Tibial nerve (tissue), 4 donors: ENCODE measurements at places on chromosomes 12 and 14.

DNA sequence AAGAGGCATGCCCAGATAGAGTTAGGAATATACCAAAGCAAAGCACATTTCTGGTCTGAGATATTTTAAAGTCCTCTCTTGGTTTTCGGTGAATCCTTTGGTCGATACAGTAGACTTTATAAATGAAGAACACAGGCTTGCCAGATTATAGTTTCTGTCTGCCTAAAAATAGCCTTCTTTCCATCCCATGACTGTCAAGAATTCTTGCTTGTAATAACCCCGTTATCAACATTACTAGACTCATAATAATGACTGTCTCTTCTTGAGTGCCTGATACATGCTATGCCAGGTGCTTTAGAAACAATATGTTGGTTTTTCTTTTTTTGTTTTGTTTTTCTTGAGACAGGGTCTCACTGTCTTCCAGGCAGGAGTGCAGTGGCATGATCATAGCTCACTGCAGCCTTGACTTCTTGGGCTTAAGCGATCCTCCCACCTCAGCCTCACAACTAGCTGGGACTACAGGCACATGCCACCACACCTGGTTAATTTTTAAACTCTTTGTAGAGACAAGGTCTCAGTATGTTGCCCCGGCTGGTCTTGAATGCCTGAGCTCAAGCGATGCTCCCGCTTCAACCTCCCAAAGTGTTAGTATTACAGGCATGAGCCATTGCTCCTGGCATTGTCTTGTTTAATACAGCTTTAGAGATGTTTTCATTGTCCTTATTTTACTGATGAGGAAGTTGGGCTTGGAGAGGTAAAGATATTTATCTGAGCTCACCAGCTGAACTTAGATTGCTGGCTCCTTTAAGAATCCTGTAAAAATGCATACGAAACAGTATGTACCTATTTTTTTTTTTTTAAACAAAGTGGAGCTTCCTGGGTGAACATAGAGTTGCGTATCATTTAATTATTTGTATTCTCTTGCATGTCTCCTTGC, 30.4 kb downstream of the CHST11 start:
- no peak for DNase-seq

DNA sequence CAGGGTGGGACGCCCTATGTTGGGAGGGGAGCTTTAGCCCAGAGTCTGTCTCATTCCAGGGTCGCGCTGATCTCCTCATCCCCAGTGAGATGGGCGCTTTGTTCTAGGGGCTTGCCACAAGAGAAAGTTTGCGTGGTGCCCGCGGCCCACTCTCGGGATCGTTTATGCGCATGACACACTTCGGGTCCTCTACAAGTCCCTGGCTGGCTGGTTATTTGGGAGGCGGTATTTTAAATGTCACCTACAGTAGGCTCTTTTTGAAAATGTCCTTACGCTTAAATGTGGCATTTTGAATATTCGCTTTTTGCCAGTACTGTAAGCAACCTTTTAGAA, 541 bp downstream of the GOLT1B start:
- no peak for DNase-seq

DNA sequence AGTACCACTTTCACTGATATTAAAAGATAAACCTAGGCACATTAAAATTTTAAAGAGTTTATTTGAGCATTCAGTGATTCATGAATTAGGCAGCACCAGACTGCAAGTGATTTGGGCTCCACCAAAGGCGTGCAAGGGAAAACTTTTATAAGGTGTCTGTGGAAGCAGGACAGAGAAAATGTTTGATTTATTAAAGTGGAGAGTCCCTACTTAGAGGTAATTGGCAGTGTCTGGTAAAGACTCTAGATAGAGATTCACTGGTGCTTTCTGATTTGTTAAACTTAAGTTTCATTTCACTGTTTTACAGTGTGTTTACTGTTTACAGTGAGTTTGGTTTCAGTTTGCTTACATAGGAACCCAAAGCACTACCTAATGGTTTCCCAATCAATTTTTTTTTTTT, 72.8 kb downstream of the ANKS1B start:
- DNase-seq: no peak

GRCh38 chr12:115230606-115231005, 546.6 kb upstream of the TBX3 start:
- no peak for DNase-seq

DNA sequence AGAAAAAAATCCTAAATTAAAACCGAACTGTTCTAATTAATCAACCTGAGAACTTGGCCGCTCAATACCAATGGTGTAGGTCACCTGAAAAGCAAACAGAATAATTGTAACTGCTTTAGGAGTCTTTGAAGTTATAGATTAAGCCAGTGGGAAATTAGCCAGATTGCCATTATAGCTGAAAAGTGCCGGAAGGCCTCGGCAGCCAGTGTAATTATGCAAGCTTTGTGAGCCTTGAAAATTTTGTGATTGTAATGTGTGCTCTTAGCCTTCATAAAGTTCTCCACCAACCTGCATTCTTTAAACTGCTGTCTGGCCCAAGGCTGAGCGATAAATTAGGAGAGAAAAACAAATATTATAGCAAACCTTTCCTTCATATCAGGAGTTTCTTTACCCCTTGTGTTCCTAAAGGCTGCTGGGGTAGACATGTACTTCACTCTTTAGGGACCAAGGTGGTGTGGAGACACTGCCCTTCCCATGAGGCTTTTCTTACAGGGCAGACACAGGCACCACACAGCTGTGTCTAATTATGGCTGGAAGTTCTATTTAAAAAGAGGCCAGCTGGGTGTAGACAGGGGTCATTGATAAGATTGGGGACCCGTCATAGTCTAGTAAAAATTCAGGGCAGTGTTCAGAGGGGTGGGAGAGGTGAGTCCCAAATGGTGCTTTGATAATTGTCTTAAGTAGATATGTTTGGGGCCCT, 991.2 kb downstream of the FLRT2 start:
- DNase-seq: no peak

- DNase-seq: no peak
Observed at GRCh38 chr14:88327497-88327896, 4.4 kb upstream of the KCNK10 start.

DNA sequence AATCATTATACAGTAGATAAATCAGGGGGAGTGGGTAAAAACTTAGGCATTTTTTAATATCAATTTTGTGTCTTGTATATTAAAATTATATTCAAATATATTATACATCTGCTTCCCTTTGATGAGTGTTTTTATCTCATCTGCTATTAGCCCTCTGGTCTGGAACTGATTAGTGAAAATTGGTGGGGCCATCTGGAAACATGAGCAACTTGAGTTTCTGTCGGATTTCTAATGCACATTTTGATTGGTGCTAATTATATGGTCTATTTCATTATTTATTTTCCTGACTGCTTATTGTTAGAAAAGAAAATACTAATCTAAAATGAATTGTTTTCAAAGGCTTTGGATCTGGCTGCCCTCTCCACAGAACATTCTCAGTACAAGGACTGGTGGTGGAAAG, 28.2 kb downstream of the TTC8 start:
- DNase-seq: no peak

- DNase-seq: no peak
Observed at GRCh38 chr14:47262801-47263200, 412.6 kb downstream of the MDGA2 start.

- DNase-seq: no peak
Observed at GRCh38 chr12:39173726-39174125, 268.3 kb upstream of the CPNE8 start.

GRCh38 chr12:109581856-109582255, 8.3 kb downstream of the MVK start:
- DNase-seq: no peak

- DNase-seq: no peak
Observed at GRCh38 chr12:121516437-121517011, 64.3 kb downstream of the KDM2B start.

DNA sequence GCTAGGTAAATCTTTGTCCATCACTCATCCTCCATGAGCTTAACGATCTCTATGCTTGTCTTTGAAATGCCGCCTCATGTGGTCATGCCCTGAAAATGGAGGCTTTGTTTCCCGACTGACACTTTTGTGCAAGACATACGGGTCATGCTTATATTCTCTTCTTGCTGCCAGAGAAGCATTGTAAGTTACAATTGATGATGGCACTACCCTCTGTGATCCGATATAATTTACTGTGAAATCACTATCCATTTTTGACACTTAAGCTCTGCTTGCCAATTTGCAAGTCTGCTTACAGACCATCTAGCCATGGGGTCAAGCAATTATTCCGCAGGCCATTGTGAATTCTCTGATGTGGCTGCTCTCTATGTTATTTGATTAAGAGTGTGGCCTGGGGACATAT, 650.0 kb downstream of the FLRT2 start:
- no peak for DNase-seq

DNA sequence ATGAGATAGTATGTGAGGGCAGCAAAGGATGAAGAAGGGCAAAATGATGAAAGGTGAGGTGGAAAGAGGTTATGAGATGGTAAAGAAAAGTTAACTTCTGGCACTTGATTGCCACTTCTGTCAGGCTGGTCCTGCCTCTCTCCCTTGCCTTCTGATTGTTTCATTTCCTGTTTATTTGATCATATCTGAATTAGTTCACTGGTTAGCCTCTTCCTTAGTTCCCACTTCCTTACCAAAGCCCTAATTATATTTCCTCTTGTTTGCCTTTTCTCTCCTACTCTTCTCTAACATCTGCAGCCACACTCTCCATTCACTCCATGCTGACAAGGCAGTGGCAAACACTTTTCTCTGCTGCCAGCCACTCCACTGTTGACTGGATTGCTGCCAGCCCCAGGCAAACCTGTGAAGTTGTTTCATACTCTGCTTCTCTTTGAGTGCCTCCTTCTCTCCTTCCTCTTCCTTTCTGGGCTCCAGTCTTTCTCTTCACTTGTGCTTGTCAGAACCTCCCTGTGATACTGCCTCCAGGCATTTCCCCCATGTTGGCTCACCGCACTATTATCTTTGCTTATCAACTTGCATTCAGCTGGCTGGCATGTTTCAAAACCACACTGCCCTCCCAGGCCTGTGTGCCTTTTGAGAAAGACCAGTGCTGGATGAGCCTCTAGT, 8.1 kb downstream of the PNP start:
- DNase-seq: no peak

GRCh38 chr12:70664465-70664881, 27.2 kb upstream of the PTPRB start:
- DNase-seq: no peak

DNA sequence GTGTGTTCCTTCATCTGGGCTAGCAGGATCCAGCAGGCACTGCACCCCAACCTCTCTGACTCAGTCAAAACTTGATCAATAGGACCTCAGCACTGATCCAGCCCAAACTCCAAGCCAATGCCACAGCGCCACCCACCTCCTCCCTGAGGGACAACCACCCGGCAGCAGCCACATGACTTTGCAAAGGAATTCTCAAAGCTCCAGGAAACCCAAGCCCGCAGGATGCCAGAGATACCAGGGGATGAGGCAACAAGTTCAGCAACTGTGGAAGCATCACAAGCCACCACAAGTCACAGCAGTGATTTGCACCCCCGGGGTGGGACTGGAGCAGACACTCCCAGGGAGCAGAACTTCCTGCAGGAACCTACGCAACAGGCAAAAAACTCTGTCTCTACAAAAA, 37.3 kb downstream of the ACTN1 start:
- DNase-seq: no peak

DNA sequence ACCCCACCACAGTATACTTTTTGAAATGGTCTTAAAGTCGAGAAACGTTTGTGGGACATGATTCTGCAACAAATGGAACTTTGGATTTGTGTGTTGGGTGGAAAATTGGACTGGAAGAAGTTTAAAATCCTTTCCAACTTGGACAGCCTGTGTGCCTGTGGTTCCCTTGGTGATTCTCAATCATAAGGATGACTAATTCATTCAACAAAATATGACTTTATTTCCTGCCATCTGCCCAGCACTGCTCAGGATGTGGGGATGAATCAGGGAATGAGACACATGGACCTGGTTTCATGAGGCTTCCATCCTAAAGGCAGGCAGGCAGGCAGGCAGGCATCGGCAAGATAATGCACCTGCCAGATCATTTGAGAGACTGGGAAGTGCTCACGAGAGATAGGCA, 57.3 kb upstream of the TMEM132D start:
- no peak for DNase-seq

DNA sequence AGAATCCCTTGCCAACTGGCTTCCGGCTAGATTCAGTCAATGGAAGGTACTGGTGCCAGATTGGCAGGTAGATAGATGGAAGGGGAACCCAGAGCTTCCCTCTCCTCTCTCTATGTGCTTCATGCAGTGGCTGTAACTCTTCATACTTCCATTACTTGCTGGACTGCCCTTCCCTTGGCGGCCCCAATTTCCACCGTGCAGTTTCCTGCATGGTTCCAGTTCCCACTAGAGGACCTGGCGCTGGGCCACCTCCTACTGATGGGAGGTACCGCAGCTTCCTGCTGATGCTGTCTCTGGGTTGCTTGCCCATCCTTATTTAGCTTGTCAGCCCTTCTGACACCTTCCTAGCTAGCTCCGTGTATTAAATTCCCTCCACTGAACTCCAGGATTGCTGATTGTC, 226.4 kb downstream of the ANO2 start:
- DNase-seq: no peak

DNA sequence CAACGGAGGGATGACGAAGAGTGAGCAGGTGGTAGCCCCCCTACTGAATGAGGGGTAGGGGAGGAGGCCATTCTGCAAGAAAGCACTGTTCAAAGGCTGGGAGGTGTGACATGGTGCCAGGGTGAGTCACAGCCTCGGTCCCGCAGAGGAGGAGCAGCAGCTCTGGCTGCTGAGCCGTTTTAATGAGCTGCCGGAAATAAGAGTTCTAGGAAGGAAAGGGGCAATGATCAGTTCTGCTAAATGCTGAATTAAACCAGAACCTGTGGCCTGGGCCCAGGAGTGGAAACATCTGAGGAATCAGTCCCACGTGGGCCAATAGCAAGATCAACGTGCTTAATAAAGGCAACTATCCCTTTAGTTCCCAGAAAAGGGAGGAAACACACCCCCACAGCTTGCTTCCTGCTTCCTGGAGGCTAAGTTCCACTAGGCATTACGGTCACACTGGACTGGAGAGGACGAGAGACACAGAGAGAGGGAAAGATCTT, 3.6 kb downstream of the ABCD4 start:
- no peak for DNase-seq

DNA sequence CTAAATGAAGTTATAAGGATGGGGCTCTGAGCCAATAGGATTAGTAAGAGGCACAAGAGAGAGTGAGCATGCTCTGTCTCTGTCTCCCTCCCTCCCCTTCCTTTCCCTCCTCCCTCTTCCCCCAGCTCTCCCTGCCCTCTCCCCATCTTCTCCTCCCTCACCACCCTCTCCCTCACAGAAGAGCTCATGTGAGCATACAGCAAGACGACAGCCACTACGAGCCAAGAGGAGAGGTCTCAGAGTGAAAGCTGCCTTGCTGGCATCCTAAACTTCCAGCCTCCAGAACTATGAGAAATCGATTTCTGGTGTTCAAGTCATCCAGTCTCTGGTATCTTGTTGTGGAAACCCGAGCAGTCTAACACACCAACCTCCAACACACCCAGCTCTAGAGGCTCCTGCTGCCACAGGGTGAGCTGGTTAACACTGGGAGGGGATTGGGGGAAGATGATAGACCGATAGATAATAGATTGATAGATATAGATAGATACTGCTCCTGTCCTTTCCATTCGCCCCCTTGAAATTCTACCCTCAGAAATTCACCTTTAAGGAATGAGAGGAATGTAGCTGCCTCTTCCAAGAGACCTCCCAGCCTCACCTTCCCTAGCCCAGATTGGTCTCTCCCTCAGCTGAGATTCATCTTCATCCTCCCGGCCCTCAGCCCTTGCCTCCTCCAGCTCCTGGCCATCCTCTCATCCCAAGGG, 25.8 kb upstream of the ACTN1 start:
- no peak for DNase-seq

GRCh38 chr12:70247653-70248199, 4.5 kb downstream of the CNOT2 start:
- DNase-seq: no peak

- DNase-seq: no peak
Observed at GRCh38 chr12:114684870-114685273, 897 bp upstream of the TBX3 start.
